ENCODE measurements at places on chromosomes 5 and 9.
A peak's percentile ranks its signal among the peaks of the same experiment; 100 is the strongest.

DNA sequence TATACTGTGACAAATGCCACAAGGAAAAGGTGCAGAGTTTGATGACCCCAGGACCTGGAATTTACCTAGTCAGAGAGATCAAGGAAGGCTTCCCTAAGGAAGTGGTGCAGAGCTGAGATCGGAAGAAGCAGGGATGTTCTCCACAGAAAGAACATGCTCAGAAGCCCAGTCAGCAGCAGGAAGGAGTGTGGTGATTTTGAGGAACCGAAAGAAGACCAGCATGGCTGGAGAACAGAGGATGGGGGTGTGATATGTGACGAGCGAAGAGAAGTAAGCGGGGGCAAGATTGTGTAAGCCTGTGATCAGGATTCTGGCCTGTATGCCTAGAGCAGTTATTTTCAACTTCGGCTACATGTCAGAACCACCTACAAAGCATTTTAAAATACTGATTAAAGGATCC lies 18.7 kb upstream of the PIK3R1 start:
- DNase-seq: no peak

DNA sequence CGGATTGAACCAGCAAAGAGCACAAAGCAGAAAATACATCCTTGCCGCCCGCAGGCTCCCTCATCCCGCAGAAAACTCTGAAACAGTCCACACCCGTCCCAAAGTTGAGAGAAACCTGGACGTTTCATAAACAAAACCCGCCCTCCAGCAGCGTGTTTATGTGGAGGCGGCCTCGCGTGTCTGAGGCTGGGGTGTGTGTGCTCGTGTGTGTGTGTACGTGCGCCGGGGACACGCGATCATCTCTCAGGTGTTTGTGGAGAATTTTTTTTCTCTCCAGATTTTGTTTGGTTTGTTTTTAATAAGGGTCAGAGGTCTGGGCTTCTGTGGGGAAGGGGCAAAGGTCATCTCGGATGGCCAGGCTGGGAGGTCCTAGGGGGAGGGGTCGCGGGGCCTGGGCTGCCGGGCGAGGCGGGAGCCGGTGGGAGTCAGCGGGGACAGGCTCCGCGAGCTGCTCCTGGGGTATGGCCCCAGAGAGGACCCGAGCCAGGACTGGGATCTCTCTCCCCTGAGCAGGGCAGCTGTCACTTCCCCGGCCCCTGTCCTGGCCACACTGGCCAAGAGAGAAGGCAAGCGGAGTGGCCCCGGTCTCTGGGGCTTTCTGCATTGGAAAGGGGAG lies 206.4 kb downstream of the C9orf50 start:
- DNase-seq: no peak

- no peak for DNase-seq
Observed at GRCh38 chr5:137158691-137159090, 340.4 kb downstream of the SPOCK1 start.

- no peak for DNase-seq
Observed at GRCh38 chr5:116514421-116514970, 60.1 kb downstream of the SEMA6A start.

- peak; percentile 48 for DNase-seq
Observed at GRCh38 chr9:16425562-16426231, 444.8 kb downstream of the BNC2 start.

DNA sequence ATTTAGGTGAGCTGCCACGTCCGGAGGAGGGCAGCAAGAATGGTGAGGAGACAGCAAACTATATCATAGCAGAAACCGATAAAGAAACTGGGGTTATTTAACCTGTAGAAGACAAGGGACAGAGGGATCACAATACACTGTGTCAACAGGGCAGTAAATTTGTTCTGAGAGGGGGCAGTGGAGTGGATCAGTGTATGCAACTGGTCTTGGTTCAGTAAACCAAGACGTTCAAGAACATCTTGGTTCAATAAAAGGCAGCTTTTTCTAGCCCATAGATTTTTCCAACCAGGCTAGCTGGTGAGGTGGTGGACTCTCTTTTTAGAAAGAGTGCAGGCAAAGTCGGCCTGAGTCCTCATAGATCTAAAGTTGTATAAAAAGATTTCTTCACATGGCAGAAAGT lies 55.3 kb downstream of the PLAC8L1 start:
- DNase-seq: no peak

DNA sequence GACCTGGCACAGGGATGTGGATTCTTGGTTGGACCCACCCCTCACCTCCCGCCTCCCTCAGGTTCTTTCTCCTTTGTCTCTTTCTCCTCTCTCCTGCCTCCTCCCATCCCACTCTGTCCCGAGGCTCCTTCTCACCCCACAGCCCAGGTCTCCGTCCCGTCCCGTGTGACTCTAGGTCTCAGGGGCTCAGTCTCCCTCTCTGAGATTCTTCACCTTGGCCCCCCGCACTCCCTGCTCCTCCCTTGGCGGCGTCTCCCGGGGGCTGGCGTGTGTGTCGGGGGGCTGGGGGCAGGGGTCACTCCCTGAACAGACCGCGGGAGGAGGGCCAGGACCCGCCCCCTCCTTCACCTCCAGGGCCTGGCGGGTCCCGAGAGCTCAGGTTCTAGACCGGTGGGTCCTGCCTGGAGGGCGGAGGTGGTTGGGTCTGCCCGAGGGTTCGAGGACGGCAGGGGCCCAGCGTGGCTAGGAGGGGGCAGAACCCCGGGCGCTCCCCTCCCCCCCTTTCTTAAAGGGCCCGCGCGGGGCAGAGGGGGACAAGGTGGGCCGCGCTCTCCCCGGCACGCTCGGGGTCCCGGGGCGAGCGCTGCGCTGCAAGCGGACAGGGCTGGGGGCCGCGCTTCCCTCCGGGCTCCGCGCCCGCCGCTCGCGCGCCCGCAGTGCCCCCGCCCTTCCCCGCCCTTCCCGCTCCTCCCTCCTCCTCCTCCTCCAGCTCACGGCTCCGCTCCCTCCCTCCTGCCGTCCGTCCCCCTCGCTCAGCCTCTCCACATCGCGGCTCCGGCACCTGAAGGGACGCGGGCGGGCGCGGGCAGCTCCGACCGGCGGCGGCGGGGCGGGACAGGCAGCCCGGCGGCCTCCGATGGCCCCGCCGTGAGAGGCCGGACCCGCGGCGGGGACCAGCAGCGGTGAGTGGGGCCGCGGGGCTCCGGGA lies at the start of gene PSD2:
Gene PSD2, plus strand, starts transcription at position 735 of the 928 bp plus-strand sequence. CDS start 13,633 bp downstream, outside the sequence.
- DNase-seq: no peak

DNA sequence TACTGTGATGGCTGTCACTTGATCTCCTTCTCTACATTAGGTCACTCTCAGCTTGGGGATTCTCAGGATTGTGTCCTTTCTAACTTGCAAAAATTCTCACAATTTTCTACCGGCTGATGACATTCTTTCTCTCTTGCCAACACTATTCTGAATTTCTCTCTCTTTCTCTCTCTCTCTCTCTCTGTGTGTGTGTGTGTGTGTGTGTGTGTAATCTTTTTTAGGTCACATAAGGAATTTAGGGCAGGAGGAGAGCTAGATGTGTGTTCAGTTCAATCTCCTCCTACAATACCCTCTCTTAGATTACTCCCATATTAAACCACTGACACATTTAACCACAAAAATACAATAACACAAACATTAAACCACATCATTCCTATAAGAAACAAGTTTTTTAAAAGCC lies 242.3 kb upstream of the NREP start:
- no peak for DNase-seq

DNA sequence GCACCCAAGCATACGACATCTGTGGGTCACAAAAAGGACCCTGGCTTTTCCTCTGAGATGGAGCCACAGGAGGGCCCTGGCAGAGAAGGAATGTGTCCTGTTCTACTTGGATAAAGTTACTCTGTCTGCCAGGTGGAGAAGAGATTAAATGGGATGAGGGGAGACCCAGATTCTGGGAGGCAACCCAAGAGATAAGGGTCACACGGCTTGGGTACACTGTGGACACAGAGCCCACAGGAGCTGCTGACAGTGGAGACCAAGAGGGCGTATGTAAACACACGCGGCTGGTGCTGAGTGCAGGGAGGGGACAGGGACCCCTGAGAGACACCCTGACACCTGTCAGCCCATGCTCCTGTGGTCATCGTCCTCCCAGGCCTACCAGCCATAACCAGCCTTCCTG lies 6.2 kb downstream of the CDK20 start:
- DNase-seq: no peak

- DNase-seq: no peak
Observed at GRCh38 chr9:75907329-75907728, 16.9 kb downstream of the PCSK5 start.

GRCh38 chr5:163706053-163706771 lies 200.8 kb downstream of the MAT2B start:
- peak; percentile 45 for DNase-seq

- no peak for DNase-seq
Observed at GRCh38 chr5:54440456-54440893, 15.0 kb upstream of the HSPB3 start.

GRCh38 chr9:124133727-124134126 lies 122.2 kb downstream of the LHX2 start:
- DNase-seq: no peak

DNA sequence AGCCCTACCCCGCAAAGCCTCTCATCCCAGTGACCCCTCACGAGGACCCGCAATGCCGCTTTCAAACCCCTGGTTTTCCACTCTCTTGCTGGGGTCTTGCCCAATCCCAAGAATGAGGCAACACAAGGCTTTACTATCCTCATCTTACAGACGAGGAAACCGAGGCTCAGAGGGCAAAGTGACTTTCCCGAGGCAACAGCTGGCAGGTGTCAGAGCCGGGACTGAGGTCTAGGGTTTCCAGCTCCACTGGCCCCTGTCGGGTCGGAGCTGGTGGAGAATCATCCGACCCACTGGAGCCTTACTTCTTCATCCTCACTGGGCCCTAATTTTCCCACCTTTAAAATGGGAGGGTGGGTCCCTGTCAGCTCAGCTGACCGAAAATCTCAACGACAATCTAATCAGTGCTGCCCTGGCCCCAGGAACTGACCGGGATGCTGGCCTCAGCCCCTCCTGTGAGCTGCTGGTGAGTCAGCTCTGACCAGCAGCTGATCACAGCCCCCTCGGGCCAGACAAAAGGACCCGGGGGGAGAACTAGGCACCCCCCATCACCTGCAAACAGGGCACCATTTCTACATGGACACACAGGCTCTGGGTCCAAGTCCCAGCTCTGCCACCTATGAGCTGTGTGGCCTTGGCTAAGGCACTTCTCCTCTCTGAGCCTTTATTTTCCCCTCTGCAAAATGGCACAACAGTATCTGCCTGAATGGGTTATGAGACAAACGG lies 72.7 kb upstream of the STXBP1 start:
- no peak for DNase-seq

DNA sequence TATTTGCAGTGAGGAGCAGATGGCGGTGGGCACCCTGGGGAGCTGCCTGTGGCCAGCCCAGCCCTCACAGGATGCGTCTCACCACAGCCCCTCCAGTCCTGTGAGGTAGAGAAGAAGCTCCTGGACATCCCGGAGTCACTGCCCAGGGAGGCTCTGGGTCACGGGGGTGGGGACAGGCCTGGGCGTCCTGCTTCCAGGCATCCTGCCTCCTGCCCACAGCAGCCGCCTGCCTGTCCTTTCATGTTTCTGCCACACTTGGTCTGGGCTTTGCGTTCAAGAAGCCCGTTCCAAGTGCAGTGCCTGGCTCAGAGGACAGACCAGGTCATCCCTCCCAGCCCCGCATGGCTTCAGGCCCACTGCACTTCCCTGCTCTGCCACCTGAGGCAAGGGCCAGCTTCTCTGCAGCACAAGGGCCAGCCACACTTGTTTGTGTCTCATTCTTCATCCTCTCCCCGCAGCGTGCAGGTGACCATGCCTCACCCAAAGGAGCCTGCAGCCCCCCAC lies 38.2 kb downstream of the ZDHHC11B start:
- no peak for DNase-seq

GRCh38 chr5:8693341-8693844 lies 824.4 kb downstream of the MTRR start:
- no peak for DNase-seq

GRCh38 chr5:150746-151145 lies 40.5 kb upstream of the LRRC14B start:
- no peak for DNase-seq

DNA sequence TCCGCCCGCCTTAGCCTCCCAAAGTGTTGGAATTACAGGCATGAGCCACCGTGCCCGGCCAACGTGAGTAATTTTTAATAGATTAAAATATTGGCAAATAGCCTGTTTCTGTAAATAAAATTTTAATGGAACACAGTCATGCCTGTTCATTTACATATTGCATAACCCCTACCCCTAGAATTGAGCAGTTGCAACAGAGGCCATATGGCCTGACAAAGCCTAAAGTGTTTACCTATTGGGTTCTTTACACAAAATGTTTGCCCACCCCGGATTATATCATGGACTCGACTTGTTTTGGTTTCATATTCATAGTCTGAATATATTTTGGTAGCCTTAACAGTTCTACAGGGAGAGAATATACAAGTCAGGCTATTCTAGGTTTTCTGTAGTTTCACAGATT lies 5.3 kb downstream of the NSA2 start:
- no peak for DNase-seq

GRCh38 chr5:91928754-91929521 lies 545.8 kb upstream of the ARRDC3 start:
- DNase-seq: no peak

DNA sequence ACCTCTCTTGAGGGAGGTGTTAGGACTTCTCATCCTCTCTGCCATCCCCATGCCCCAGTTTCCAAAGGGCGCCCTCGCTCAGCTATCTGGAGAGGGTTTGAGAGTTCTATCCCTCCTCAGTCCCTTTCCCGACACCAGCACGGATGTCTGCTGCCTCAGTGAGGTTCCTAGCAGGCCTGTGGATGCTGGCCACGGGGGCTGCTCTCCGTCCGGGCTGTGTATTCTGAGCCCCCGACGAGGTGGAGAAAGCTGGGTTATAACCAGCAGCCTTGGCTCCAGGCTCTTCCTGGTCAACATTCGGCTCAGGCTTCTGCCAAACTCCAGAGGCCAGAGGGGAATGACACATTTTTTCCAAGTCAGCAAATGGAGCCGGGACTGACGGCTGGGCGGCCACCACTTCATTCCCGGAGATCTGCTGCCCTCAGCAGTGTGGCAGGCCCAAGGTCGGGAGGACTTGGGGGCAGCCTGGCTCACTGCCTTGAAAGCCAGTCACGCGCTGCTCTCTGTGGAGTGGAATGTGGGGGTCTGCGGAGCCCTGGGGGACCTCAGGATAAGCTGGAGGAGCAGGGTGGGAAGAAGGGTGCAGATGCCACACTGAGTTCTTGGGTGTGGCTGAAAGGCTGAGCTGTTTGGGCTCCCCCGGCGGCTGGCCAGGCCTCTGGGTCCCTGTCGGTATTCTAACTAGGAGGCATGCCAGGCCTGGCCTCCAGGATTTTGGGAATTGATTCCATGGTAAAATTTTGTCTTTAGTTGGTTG lies 27.4 kb downstream of the PTPA start:
- DNase-seq: no peak

DNA sequence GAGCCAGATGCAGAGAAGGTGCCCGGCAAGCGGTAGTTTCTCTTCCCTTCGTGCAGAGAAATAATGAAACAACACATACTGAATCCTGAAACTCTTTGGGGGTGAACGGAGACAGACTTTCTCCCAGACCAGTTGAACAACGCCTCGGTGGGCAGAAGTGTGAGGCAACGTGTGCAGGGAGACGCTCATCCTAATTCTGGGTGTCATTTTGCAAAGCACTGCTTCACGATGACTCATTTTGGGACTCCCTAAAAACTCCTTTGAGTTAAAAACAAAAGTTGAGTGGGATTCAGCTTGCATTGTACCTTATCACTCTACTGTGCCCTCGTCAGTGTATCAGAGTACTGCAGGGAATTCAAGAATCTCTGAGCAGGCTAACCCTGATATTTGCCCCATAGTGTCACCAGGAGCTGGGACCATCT lies 3.5 kb upstream of the NEK6 start:
- DNase-seq: no peak

GRCh38 chr5:9356351-9356825 lies 189.5 kb downstream of the SEMA5A start:
- DNase-seq: no peak
